ENCODE measurements at places on chromosomes 6 and 20.

DNA sequence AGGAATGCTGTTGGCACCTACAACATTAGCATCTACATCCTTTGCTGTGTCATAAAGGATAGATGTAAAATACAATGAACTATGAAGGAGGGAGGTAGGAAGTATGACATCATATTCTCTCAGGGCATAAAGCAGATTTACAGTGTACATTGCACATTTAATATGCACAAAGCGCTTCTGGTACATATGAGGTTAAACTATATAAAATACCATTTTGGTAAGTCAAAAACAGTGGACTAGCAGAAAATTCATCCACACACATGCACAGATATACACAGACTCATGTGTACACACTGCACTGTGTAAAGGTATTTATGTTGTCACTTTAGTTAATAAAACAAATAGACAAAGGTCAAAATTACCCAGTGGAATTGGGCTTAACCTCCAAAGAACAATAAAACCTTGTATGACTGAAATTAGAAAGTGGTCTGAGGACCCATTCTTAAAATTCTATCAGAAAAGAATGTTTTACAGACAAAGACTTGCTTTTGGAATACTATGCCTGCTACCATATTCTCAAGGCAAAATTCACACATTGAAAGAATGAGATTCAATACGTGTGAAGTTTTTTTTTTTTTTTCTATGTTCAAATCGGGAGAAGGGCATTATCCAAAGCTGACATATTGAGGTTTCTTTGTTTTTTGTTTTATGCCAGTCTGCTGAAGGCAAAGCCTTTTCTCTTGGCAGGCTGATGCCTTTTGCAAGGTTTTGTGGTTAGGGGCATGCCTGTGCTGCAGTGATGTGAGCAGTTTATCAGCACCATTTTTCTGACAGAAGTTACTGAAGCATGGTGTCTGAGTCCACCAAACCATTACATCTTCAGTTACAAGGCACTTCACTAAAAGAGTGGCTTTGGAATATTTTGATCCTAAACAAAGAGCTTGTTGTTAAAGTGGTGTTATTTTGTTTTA, 199.0 kb downstream of the PLCB1 start:
- DNase-seq, result no peak

DNA sequence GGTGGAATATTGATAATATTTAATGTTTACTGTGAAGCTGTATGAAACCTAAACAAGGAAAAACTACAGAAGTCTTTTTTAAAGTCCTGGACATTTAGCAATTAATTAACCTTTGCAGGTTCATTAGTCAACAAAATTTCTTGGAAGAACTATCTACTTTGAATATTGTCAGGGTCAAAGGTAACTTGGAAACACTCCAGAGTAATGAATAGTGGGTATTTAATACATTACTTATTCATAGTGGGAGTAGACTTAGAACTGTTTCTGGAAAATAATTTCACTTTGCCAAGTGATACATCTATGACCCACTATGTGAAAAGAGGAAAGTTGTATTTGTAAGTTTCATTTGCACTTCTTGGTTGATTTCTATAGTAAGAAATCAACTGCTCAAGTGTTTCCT, 319.1 kb downstream of the TFAP2B start:
- DNase-seq, result no peak

- no peak for DNase-seq
Observed at GRCh38 chr6:169827290-169827717, 75.9 kb downstream of the ERMARD start.

DNA sequence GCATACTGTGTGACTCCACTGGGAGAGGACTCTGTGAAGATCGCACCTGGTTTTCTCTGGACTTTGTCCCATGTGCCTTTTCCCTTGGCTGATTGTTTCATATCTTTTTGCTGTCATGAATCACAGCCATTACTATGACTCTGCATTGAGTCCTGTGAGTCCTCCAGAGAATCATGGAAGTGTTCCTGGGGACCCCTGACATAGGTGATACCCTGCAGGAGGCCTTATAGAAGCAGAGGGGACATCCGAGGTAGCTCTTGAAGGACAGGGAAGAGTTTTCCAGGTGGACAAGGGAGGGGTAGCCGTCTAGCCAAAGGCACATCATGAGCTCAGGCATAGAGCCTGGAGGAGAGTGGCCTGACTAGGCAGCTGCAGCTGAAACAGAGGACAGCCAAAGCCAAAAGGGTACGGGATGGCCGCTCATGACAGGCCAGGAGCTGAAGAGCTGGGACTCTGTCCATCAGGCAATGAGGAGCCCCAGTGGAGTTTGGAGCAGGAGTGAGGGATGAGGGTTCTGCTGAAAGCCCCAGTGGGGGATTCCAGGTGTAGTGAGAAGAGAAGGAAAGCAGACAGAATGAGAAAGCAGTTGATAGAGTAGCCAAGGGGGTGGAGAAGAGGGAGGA, 86.6 kb upstream of the TOX2 start:
- no peak for DNase-seq

DNA sequence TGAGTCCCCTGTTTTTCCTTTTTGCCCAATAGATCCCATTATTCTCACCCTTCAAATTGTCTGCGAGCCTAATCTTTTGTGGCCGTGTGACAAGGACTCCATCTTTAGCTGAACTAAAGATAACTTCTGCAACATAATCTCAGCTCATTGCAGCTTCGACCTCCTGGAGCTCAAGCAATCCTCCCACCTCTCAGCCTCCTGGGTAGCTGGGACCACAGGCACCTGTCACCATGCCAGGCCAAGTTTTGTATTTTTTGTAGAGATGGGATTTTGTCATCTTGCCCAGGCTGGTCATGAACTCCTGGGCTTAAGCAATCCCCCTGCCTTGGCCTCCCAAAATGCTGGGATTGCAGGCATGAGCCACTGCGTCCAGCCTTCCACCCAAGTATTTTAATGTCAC, 161.0 kb downstream of the GJA1 start:
- DNase-seq, result no peak

All from CD4-positive, alpha-beta T cell treated with Interleukin-15 for 1 hour (primary cell).